Psoas muscle (tissue), 8 donors: ENCODE measurements at places on chromosomes 2 and 18. TPM values are rescaled to one million over a fixed set of nuclear protein-coding genes. Genes with fewer than 3 reads are reported as not detected.

Gene EPHA4
- total RNA-seq: 5.9 TPM

Gene CDH2
- 4.8 TPM for total RNA-seq

DNA sequence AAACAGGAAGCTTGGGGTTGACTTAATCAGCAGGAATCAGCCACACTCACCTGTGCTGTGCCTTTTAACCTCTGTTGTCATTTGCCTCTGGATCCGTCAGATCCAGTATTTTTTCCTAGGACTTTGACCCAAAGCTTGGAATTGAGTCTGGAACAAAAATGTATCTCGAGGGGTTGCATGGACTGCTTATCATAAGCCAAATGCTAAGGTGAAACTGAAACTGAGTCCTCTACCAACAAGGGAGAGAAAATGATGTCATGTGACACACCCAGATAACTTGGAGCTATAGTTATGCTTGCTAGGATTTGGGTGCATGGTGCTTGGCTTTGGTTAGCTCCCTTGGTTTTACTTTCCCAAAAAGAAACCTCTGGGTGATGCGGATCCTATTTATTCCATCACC lies 2158.6 kb upstream of the PIK3C3 start:
- H3K27ac ChIP-seq: no peak overlapping the region
- H3K4me3 ChIP-seq: no peak overlapping the region
- no peaks in the 10 kb centered on the region for H3K4me1 ChIP-seq
- H3K36me3 ChIP-seq: no peaks in the 10 kb centered on the region
- H3K27me3 ChIP-seq: no peaks in the 10 kb centered on the region

GRCh38 chr2:66563473-66563872 lies 128.5 kb downstream of the MEIS1 start:
- no peak overlapping the region for H3K4me3 ChIP-seq
- H3K27ac ChIP-seq: no peak overlapping the region
- H3K27me3 ChIP-seq: no peaks in the 10 kb centered on the region
- no peaks in the 10 kb centered on the region for H3K4me1 ChIP-seq

GRCh38 chr18:45166341-45166835 lies 448.9 kb upstream of the SLC14A2 start:
- peak; percentile 48 for DNase-seq
- no peak overlapping the region for H3K4me3 ChIP-seq
- no peaks in the 10 kb centered on the region for H3K36me3 ChIP-seq
- H3K27me3 ChIP-seq: no peaks in the 10 kb centered on the region

- no peak for DNase-seq
- no peaks in the 10 kb centered on the region for H3K27me3 ChIP-seq
- no peak overlapping the region for H3K27ac ChIP-seq
- peaks cover 6% of the 10 kb centered on the region for H3K4me1 ChIP-seq
Measured at GRCh38 chr2:2848621-2849333, 517.7 kb upstream of the MYT1L start.

DNA sequence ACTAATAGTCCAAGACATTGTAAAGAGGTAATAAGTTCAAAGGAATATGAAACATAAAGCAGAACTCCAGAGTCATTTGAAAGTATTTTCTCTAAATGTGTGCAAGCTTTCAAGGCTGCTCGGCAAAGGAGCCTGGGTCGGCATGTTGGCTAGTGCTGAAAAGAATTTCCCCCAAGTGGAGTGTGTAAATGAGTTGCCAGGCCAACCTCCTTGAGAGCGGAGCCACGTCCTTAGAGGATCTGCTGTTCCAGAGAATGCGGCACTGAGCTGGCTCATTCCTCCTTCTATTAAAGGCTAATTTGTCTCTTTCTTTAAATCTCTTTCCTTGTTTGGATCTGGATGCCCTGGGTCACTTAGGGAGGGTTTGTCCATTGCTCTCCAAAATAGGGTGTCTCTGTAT lies 127.5 kb downstream of the RDH14 start:
- H3K4me1 ChIP-seq: peaks cover 31% of the 10 kb centered on the region
- no peaks in the 10 kb centered on the region for H3K27me3 ChIP-seq
- no peaks in the 10 kb centered on the region for H3K36me3 ChIP-seq
- no peak overlapping the region for H3K4me3 ChIP-seq
- H3K27ac ChIP-seq: no peak overlapping the region
- DNase-seq: no peak

GRCh38 chr2:239471011-239471792 lies 70.4 kb upstream of the HDAC4 start:
- H3K36me3 ChIP-seq: no peaks in the 10 kb centered on the region
- H3K27ac ChIP-seq: no peak overlapping the region
- no peak for DNase-seq
- no peaks in the 10 kb centered on the region for H3K4me1 ChIP-seq
- no peak overlapping the region for H3K4me3 ChIP-seq
- H3K27me3 ChIP-seq: no peaks in the 10 kb centered on the region

DNA sequence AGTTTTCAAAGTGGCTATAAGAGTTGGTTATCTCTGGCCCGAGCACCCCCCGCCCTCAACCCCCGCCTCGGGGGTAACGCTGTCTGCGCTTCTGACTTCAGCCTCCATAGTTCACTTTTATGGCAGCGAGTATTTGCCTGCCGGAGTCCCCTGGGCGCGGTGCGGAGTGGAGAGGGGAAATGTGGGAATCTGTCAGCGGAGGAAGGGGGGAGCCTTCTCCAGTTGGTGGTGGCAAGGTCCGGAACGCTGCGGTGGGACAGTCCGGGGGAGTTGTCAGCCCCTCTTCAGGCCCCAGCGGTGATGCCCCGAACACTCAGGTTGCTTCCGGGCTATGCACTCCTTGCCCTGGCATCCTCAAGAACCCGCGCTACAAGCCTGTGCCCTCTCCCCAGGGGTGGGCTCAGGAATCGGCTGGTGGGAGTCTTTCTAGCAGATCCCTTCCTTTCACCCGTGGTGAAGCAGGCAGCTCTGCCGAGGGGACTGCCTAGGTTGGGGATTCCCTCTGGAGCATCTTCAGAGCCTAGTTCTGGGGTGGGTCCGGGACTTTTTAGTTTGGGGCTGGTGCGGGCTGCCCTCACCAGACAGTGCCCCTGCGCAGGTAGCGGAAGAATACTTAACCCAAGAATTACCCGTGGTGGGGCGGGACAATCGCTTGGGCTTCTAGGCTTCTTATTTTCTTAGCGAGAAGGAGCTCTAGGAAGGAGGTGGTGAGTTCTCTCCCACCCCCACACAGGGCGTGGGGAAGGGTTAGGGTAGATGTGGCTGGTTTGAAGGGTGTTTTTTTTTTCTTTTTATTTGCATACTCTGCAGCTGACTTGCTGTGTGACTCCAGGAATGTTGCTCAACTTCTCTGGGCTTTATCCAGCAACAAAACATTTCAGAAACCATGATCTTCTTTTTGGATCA lies 1.6 kb downstream of the ATOH8 start:
- no peaks in the 10 kb centered on the region for H3K36me3 ChIP-seq
- H3K27ac ChIP-seq: peak overlapping the region; percentile 86
- H3K27me3 ChIP-seq: no peaks in the 10 kb centered on the region
- H3K4me1 ChIP-seq: peaks cover 45% of the 10 kb centered on the region
- H3K4me3 ChIP-seq: peak overlapping the region; percentile 87

Gene SPATA3
- total RNA-seq: not detected

Gene COBLL1
- 6.1 TPM for total RNA-seq

Gene AFF3
- 0.61 TPM for total RNA-seq

- H3K27me3 ChIP-seq: peaks cover 2% of the 10 kb centered on the region
- no peaks in the 10 kb centered on the region for H3K36me3 ChIP-seq
- H3K4me3 ChIP-seq: no peak overlapping the region
- H3K4me1 ChIP-seq: no peaks in the 10 kb centered on the region
Measured at GRCh38 chr2:134668821-134669220, 50.0 kb downstream of the TMEM163 start.

Gene GLI2
- total RNA-seq: 0.66 TPM

GRCh38 chr2:237917696-237918374 lies 49.0 kb upstream of the UBE2F start:
- H3K4me3 ChIP-seq: no peak overlapping the region
- H3K4me1 ChIP-seq: no peaks in the 10 kb centered on the region
- DNase-seq: no peak
- no peak overlapping the region for H3K27ac ChIP-seq

DNA sequence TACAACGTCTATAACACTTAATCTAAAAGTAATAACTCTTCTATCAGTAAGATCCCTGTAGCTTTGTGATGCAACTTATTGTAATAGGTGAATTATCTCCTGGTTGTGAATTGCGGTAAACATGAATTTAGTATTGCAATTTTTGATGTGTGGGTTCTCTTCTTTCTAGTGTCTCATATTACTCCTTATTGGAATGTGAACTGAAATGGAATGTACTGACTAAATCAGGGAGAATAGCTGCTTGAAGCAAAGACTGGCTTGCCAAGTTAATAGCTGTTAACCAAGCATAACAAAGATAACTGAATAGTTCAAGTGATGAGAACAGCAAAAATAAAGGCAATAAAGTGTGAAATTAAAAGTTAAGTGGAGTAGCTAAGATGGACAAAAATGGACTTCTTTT lies 60.5 kb upstream of the TFPI start:
- H3K4me1 ChIP-seq: peaks cover 12% of the 10 kb centered on the region
- no peaks in the 10 kb centered on the region for H3K36me3 ChIP-seq
- no peak overlapping the region for H3K4me3 ChIP-seq
- H3K27ac ChIP-seq: no peak overlapping the region
- DNase-seq: no peak

DNA sequence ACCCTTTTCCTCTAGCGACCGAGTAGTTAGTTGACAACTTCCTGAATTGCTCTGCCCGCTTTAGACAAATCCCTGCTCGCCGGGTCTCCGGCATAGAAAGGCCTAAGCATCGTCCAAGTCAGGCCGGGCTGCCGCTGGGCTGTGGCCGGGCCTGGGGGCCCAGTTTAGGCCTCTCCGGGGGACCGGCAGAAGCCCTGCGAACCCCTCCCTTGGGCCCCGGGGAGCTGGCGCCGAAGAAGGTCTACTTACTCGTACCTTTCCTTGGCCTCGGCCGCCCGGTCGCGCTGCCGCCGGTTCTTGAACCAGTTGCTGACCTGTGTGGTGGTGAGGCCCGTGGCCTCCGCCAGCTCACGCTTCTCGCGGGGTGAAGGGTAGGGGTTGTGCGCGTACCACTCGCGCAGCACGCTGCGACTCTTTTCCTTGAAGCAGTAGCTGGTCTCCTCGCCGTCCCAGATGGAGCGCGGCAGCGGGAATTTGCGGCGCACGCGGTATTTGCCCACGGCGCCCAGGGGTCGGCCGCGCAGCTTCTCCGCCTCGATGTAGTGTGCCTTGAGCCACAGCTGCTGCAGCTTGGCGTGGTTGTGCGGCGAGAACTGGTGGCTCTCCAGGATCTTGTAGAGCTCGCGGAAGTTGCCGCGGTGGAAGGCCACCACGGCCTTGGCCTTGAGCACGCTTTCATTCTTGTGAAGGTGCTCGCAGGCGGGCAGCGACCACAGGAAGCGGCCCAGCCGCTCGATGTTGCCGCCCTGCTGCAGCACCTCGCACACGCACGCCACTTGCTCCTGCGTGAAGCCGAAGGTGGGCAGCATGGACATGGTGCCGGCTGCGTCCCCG lies 739 bp downstream of the SIX2 start:
- peaks cover 28% of the 10 kb centered on the region for H3K4me1 ChIP-seq
- H3K27ac ChIP-seq: peak overlapping the region; percentile 92
- H3K36me3 ChIP-seq: no peaks in the 10 kb centered on the region
- H3K4me3 ChIP-seq: peak overlapping the region; percentile 87
- no peaks in the 10 kb centered on the region for H3K27me3 ChIP-seq
- DNase-seq: peak; percentile 35

- no peak for DNase-seq
- no peak overlapping the region for H3K4me3 ChIP-seq
- H3K27ac ChIP-seq: no peak overlapping the region
- no peaks in the 10 kb centered on the region for H3K36me3 ChIP-seq
- H3K27me3 ChIP-seq: peaks cover 20% of the 10 kb centered on the region
Measured at GRCh38 chr2:131413148-131413747, 49.3 kb upstream of the RAB6D start.
